ENCODE measurements at places on chromosomes 2 and 18. TPM values are rescaled to one million over a fixed set of nuclear protein-coding genes. Genes with fewer than 3 reads are reported as not detected.

Gene SLC16A14
- 2.4 TPM for total RNA-seq

Gene ENOSF1
- total RNA-seq: 25.5 TPM

DNA sequence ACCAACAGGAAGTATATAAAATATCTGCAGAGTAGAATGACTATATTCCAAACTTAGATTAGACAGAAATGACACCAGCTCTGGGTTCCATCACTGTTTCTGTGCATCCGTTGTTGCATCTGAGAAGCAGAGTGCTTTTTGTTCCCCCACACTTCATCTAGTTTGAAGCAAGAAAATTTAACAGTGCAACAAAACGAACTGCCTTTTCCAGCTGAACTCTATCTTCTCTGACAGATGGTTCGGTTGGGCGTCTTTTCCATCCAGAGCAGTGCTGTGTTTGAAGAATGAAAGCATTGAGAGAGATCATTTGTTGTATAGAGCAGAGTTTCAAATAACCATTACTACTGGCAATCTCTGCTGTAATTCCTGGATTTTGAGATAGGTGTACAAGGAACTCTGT is 757.5 kb downstream of the DPP10 start:
- DNase-seq: no peak

Gene DSG4
- total RNA-seq: under 0.01 TPM

DNA sequence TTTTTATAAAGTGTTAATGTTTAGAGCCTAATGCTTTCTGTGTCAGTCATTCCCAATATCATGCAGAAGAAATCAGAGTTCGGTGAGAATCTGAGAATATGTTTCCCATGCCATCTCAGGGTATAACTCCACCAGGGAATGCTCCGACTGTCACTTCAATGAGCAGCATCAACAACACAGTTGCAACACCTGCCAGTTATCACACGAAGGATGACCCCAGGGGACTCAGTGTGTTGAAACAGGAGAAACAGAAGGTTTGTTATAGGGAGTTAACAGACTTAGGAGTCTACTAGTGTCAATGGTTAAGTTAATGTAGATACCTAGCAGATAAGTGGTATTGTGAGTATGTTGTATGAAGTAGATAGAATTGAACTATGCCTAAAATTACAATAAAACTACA is 31.0 kb downstream of the VAPA start:
- no peak for DNase-seq

DNA sequence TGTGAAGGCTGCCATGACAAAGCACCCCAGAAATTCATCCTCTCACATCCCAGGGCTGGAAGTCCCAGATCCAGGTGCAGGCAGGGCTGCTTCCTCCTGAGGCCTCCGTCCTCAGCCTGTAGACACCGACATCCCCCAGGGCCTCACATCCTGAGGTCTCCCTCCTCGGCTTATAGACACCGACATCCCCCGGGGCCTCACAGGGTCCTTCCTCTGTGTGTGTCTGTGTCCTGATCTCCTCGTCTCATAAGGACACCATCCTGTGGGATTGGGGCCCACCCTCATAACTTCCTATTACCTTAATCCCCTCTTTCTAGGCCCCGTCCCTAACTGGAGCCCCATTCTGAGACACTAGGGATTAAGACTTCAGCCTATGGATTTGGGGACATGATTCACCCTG is 92.0 kb upstream of the SNTG2 start:
- no peak for DNase-seq
